ENCODE measurements at places on chromosomes 2 and 18.

DNA sequence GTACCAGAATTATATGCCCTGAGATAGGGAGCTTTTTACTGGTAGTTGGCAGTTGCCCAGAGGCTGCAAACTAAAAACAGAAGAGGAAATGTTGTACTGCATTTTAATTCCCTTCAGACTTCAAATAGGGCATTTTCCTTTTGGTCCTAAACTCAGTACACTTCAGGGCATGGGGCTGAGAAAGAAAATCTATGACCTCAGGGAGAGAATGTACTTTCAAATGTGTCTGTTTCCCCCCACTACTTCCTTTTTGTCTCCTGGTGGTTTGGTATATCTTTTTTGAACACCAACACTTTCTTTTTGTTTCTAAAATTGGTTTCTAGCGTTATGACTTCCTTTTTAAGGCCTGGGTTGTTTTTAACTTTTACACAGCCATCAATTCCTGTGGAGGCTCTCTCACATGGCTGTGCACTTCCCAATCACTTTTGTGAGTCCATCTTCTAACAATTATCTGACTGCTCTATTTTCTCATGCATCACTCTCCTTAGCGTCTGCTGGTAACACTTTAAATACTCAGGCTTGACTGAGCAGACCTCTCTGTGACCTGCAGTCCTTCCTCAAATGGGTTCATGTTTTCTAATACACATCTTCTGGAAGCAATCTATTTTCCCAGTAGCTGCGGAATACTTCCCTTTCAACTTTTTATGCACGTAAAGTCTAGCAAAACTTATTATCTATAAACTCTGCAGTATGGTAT, 596.0 kb downstream of the LRP1B start:
- DNase-seq, result no peak

- DNase-seq, result no peak
Observed at GRCh38 chr2:174675615-174676014, 78.0 kb upstream of the WIPF1 start.

GRCh38 chr18:12857991-12858544, 26.0 kb downstream of the PTPN2 start:
- DNase-seq, result no peak

DNA sequence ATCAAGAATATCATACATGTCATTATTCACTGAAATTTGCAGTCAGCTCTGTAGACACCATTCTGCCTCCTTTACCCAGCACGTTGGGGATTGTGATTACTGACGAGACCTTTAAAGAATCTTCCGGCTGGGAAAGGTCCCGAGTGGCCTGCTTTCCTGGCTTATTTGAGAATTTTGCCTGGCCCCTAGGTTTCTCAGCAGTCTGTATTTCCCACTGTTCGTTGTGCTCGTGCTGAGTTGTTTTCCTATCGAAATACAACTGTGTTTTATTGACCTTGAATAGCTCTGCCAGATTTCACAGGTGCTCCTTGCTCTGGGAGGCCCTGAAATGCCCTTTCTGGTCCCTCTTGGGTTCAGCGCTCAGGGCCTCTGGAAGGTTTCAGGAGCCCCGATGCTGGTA, 94.9 kb downstream of the AGAP1 start:
- no peak for DNase-seq

- no peak for DNase-seq
Observed at GRCh38 chr2:111205774-111206173, 85.1 kb downstream of the BCL2L11 start.

GRCh38 chr2:50004667-50005066, 850.4 kb upstream of the FSHR start:
- DNase-seq, result no peak

- no peak for DNase-seq
Observed at GRCh38 chr2:241007111-241007510, 8.7 kb downstream of the SNED1 start.

GRCh38 chr2:131557558-131558321, 30.1 kb downstream of the CCDC74A start:
- no peak for DNase-seq

DNA sequence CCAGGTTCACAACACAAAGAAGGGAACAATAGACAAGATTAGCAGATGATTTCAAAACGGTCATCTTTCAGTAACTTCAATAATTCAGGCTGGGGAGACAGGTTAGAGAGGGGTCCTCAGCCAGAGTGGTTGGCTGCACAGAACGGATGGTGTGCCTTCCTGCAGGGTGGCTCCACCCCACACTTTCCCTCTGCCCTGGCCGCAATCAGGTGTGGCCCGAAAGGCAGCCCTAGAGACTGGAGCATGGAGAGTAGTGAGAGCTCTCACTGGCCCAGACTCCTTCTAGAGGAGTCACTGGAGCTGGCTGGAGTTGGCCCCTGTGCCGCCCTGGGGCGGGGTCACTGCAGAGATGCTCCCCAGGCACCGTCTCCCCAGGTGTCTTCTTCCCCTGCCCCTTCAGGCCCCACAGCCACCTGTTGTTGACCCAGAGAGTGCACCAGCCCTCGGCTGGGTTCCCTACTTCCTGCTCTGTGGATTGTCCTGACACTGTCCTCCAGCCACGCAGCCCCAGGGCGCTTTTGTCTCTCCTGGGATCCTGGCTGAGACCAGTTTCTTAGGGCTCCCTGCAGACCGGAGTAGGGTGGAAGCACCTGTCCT, 126.8 kb downstream of the PXDN start:
- no peak for DNase-seq

GRCh38 chr2:28232295-28232694, 160.4 kb upstream of the FOSL2 start:
- no peak for DNase-seq

GRCh38 chr2:226378753-226379705, 420.6 kb downstream of the IRS1 start:
- no peak for DNase-seq

GRCh38 chr2:31922542-31923408, 88.0 kb downstream of the MEMO1 start:
- no peak for DNase-seq

GRCh38 chr2:45554742-45555140, 56.3 kb downstream of the SRBD1 start:
- no peak for DNase-seq

DNA sequence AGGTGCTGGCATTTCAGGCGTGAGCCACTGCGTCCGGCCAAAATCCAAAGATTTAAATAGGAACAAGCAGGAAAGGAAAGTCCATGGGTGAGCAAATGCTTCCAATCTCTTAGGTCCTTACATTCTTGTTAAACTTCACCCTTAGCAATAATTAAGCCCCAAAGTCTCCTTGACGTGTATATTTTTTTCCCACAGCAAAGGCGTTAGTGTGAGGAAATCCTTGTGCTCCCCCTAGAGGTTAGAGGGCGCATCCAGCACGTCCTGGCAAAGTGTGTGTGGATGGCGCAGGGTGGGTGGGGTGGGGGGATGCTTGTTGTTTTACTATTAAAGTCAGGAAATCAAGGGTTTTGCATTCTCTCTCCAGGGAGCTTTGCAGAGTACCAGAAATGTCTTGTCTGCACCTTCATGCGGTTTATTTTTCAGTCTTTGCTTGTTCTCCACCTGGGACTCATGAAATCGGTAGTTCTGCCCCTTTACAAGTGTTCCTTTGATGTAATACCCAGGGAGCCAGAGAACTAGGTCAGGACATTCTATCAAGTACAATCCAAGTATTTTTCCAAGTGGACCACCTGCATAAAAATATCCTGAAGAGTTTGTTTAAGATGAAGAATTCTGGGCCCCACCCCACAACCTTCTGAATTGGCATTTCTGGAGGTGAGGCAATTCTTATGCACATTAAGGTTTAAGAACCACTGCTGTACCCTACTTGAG, 22.2 kb upstream of the ITSN2 start:
- DNase-seq, result peak; percentile 45

- no peak for DNase-seq
Observed at GRCh38 chr2:172596776-172597175, 40.9 kb downstream of the PDK1 start.

DNA sequence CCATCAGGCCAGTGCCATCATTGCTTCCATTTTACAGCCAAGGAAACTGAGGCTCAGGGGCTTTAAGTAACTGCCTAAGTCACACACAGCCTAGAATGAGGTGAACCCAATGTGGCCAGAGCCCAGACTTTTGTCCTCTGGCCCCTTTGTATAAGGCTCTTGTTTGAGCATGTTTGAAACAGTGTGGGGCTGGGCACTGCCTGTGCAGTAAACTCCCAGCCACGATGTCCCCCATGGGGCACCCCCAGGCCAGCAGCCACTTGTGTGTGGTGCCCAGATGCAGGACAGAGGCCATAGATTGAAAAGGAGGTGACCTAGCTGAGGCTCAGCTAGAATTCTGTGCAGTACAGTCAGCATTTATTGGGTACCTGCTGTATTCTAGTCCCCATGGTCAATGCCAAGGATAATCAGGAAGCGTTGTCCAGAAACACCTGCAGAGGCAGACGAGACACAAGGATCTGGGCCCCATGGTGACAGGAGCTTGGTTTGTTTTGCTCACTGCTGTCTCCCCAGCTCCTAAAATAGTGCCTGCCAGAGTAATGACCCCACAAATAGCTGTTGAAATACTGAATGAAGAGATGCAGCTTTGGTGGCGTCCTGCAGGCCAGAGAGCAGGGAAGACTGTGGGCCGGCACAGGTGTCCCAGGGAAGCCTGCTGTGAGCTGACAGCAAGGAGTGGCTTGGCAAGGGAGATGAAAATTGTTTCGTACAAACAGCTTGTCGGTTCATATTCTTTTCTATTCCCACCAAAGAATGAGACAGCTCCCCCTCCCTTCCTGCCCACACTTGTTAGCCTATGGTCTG, 160.7 kb downstream of the LDLRAD4 start:
- no peak for DNase-seq
